ENCODE measurements at places on chromosomes 16 and 17. TPM values are rescaled to one million over a fixed set of nuclear protein-coding genes. Genes with fewer than 3 reads are reported as not detected.

DNA sequence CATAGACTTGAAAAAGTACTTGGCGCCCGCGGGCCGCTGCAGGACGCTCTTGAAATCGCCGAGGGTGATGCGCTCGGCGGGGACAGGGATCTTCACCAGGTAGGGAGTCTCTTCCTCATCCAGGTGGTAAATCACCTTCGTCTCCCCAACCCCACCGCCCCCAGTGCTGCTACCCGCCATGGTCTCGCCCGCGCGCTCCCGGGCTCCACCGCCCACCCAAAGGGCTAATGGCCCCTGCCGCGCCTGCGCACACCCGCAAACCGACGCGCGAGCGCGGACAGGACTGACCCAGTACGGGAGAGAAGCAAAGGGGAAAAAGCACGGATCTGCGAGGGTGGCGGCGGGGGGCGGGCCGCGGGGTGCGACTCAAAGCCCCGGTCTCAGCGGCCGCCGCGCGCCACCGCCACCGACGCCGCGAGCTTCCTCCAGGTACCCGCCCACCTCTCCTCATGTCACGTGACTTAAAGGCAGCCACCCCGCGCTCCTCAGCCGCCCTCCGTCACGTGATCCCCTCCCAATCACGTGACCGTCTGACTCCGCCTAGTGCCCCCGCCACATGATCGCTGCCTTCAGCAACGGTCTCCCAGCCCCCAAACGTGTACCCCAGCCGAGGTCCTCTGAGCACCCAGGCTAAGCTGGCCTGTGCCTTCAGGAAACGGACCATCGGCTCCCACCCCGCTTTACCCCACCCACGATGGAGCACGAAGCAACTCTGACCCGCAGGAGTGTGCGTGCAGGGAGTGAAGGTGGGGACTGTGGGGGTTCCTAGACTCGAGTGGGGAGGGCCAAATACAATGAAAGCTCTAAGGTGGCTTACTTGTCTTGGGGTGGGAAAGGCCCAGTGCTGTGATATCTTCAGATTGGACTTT lies at the start of gene DVL2:
DVL2 (minus strand) TSS at position 435 of the 869 bp plus-strand sequence; CDS start at position 180, 255 bp downstream.
- peak within 1 kb of the TSS; percentile 79 for H3K4me3 ChIP-seq
- peak within 1 kb of the TSS; percentile 76 for H3K27ac ChIP-seq

DNA sequence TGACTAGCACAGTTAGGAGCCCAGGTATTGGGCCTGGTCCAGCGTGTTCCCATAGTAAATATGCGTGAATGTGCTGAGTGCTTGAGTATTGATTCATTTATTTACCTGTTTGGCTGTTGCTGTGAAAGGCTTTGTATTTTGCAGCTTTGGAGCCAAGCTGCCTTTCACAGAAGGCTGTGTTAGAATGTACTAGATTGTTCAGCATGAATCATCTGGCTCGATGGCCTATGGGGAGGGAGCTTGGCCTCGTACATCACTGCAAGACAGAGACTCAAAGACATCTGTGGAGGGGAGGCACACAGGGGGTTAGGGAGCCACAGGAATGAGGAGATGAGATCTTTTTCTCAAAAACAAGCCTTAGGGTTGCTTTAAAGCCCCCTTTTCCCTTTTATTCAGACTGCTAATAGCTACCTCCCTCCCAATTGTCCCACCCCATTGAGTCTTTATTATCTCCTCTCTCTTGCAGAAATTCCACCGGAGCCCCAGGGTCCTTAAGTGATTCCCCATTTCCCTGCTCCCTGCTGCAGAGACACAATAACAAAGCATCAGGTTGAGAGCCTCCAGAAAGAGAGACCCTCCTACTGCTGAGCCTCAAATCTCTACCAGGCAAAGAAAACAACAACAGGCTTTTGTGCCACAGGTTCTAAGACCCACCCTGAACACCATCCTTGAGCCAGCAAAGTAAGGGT lies 307.2 kb downstream of the ABCC12 start:
- H3K36me3 ChIP-seq: no peaks in the 10 kb centered on the region
- no peaks in the 10 kb centered on the region for H3K27me3 ChIP-seq
- H3K4me1 ChIP-seq: peaks cover 20% of the 10 kb centered on the region
- peak; percentile 77 for DNase-seq
- peak overlapping the region; percentile 46 for H3K27ac ChIP-seq

DNA sequence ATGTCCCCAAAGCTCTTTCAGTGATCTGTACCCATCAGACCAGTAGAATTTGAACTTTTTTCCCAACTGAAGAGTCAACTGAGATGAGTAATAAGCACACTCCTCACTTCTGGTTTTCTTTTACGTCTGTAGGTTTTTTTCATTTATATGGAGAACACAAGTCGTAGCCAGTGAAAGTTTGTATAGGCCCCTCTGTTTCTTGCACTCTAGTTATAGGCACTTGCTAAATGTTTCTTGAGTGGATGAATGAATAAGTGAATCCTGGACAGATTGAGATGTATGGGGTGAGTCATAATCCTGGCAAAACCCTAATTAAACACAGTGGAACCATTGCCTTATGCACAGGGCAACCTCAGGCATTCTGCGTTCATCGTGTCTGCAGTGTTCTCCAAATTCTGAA lies 193.7 kb upstream of the TBX2 start:
- peak; percentile 63 for DNase-seq
- no peak overlapping the region for H3K27ac ChIP-seq
- no peak overlapping the region for H3K4me3 ChIP-seq
- H3K36me3 ChIP-seq: no peaks in the 10 kb centered on the region
- H3K4me1 ChIP-seq: peaks cover 2% of the 10 kb centered on the region

DNA sequence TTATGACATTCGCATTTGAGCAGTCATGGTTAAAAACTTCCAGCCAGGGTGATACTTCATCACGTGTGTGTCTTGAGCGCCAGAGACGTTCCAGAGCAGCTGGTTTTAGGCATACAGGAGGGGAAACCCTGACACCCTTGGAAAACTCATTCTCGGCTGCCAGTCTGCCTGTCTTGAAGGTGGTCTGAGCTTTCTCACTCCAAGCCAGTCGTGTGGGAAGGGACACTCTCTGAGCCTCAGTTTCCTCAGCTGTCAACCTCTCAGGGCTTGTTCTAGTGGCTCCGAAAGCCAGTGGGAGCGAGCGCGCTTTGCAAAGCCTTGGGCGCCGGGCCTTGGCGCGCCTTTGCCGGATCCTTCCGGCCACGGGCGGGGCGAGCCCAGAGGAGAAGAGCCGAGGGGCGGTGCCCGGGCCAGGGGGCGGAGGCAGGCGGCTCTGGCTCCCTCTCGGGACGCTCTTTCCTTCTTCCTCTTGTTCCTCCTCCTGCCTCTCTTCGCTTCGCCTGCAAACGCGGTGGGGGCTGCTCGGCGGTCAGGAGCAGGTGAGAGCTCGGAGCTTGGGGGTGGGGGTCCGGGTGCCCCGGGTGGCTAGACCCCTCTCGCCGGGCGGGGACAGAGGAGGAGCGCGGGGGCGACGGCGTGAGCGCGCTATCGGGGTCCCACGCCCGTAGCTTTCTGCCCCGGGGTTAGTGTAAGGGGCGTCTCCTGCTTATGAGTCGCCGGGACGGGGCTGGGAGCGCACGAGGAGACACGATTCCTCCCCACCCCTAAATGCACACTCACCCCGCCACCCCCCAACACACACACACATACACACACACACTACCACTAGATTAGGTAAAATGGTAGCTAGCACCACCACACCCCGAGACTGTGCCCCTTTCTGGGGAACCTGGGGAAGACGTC lies at the start of gene LDAF1:
LDAF1 (plus strand) TSS at position 467 of the 903 bp plus-strand sequence. CDS start 2,509 bp downstream, outside the sequence.
- H3K27ac ChIP-seq: no peak within 1 kb of the TSS
- H3K4me1 ChIP-seq: peaks cover 9% of the 10 kb centered on the region
- no peaks in the 10 kb centered on the region for H3K27me3 ChIP-seq
- DNase-seq: peak; percentile 51

- peaks cover 3% of the 10 kb centered on the region for H3K4me1 ChIP-seq
- H3K36me3 ChIP-seq: peaks cover 44% of the 10 kb centered on the region
- H3K4me3 ChIP-seq: no peak overlapping the region
- no peak overlapping the region for H3K27ac ChIP-seq
- DNase-seq: no peak
These were observed 18.2 kb downstream of the HEATR6 start for GRCh38 chr17:60060474-60060873.

DNA sequence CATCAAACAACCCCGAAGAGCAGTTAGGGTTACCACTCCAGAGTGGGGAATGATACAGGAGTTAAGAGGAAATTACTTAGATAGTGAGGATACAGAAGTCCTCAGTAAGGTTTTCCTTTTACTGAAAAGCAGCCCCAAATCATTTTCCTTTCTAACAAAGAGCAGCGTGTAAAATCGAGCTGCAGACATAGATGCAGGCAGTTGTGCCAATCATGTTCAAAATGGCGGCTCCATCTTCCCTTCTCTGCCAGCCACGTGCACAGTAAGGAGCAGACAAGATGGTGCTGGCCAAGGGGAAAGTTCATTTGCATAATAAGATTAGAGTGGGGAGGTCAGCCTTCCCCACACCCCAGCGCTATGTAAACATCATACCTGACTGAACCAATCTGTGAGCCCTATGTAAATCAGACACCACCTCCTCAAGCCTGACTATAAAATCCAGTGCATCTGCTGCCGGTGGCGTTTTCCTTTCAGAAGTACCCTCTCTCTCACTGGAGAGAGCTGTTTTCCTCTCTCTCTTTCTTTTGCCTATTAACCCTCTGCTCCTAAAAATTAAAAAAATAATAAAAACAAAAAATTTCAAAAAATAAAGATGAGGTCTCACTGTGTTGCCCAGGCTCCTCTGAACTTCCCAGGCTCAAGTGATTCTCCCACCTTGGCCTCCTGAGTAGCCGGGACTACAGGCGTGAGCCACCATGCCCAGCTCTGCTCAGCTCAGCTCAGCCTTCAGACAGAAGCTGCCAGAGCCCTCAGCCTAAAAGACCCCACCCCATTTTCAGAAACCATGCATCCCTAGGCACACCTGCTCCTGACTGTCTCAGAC lies 2.6 kb upstream of the SRL start:
- no peak overlapping the region for H3K27ac ChIP-seq
- H3K4me1 ChIP-seq: no peaks in the 10 kb centered on the region
- H3K36me3 ChIP-seq: no peaks in the 10 kb centered on the region
- peaks cover under 1% of the 10 kb centered on the region for H3K27me3 ChIP-seq
- no peak for DNase-seq

Gene ITGB4
- total RNA-seq: 6.6 TPM

Gene MARVELD3
- total RNA-seq: 1.4 TPM

Gene HS3ST6
- total RNA-seq: not detected

Gene GPT2
- 75.7 TPM for total RNA-seq
